ENCODE measurements at places on chromosomes 13 and 19.

DNA sequence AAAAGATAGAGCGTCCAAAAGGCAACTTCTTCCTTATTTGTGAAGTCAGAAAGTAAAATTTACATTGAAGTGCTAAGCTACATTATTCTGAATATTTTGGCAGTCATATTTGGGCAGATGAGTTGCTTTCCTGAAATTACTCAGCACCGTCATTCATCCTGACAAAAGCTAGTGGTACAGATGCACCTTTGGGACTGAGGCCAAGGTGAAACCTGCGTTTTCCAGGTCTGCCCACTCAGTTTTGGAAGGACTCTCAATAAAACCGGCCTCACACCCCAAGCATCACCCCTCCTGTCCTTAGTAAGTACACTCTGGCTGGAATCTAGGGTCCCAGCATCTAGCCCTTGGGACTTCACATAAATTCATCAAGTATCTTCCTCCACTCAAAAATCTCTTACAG lies 187.5 kb downstream of the TM9SF2 start:
- no peaks in the 10 kb centered on the region for H3K27me3 ChIP-seq
- no peaks in the 10 kb centered on the region for H3K4me1 ChIP-seq
- H3K4me3 ChIP-seq, result no peak overlapping the region
- H3K27ac ChIP-seq, result no peak overlapping the region
- no peaks in the 10 kb centered on the region for H3K36me3 ChIP-seq
- no peak for ATAC-seq

DNA sequence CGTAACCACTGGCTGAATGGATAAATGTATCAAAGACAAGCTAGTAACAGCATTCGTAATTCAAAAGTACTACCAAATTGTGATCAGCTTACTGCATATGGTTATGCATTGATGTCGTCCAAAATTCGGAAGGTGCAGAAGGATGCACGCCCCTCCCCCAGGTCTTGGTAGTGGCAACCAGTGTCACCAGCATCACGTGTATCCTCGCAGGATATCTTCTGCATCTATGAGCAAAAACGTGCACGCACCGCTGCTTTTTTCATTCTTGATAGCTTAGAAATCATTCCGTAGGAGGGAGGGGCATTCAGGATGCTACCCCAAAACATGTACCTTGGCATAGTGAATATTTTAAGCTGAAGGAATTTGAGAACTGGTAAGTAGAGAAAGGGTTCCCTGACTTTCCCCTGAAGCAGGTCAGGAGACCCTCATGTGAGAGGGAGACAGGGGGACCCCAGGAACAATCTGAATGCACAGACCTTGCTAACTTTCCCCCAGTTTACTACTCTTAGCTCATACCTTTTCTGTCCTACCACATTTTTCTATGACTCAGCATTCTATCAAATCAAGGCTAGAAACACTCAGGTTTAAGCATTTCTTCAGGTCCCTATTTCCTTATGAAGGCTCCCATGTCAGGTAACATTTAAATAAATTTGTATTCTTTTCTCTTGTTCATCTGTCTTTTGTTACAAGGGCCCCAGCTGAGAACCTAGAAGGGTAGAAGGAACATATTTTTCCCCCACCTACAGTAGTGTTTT lies 61.2 kb upstream of the TM9SF2 start:
- H3K27ac ChIP-seq, result no peak overlapping the region
- peaks cover 30% of the 10 kb centered on the region for H3K27me3 ChIP-seq
- H3K4me3 ChIP-seq, result no peak overlapping the region
- ATAC-seq, result no peak

GRCh38 chr13:44869167-44869566 lies 120.1 kb downstream of the NUFIP1 start:
- H3K36me3 ChIP-seq, result no peaks in the 10 kb centered on the region
- H3K27ac ChIP-seq, result peak overlapping the region; percentile 68
- no peaks in the 10 kb centered on the region for H3K27me3 ChIP-seq
- peaks cover 37% of the 10 kb centered on the region for H3K4me1 ChIP-seq
- no peak overlapping the region for H3K4me3 ChIP-seq

- no peak for ATAC-seq
- no peaks in the 10 kb centered on the region for H3K27me3 ChIP-seq
- H3K27ac ChIP-seq, result peak overlapping the region; percentile 78
- peaks cover 82% of the 10 kb centered on the region for H3K4me1 ChIP-seq
- H3K36me3 ChIP-seq, result no peaks in the 10 kb centered on the region
Observed at GRCh38 chr13:33128134-33128533, 111.9 kb downstream of the KL start.

GRCh38 chr13:30121244-30121643 lies 186.1 kb downstream of the KATNAL1 start:
- ATAC-seq, result no peak
- no peak overlapping the region for H3K4me3 ChIP-seq
- no peaks in the 10 kb centered on the region for H3K27me3 ChIP-seq
- no peaks in the 10 kb centered on the region for H3K36me3 ChIP-seq
- no peak overlapping the region for H3K27ac ChIP-seq

- H3K4me3 ChIP-seq, result peak overlapping the region; percentile 64
- ATAC-seq, result peak; percentile 99
- peaks cover 24% of the 10 kb centered on the region for H3K36me3 ChIP-seq
Observed at GRCh38 chr19:36973021-36973843, 57.1 kb downstream of the ZNF568 start.

GRCh38 chr13:21465710-21466160 lies 6.6 kb upstream of the ZDHHC20 start:
- no peak for ATAC-seq
- H3K27me3 ChIP-seq, result no peaks in the 10 kb centered on the region
- no peaks in the 10 kb centered on the region for H3K36me3 ChIP-seq

- H3K4me3 ChIP-seq, result no peak overlapping the region
- no peaks in the 10 kb centered on the region for H3K4me1 ChIP-seq
- H3K27ac ChIP-seq, result no peak overlapping the region
- no peak for ATAC-seq
- no peaks in the 10 kb centered on the region for H3K27me3 ChIP-seq
Observed at GRCh38 chr13:85974608-85975366, 175.6 kb upstream of the SLITRK6 start.

DNA sequence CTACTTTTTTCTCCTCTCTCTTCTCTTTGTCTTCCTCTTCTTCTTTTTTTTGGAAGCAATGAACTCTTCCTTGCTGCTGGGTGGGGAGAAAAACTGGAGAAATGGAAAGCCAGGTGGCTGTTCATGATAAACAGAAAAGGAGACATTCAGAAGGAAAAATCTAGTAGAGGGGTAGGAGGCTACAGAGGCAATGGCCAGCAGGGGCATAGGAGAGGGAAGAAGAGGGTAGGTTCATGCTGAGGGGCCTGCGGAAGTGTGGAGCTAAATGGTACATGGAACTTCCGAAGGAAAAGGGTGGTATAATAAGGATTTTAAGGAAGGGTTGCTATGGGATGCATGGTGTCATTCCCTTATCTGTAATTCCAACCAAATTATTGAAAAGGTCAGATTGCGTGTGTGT lies 17.5 kb upstream of the HS6ST3 start:
- H3K4me3 ChIP-seq, result no peak overlapping the region
- no peak overlapping the region for H3K27ac ChIP-seq
- no peaks in the 10 kb centered on the region for H3K27me3 ChIP-seq
- no peaks in the 10 kb centered on the region for H3K4me1 ChIP-seq

DNA sequence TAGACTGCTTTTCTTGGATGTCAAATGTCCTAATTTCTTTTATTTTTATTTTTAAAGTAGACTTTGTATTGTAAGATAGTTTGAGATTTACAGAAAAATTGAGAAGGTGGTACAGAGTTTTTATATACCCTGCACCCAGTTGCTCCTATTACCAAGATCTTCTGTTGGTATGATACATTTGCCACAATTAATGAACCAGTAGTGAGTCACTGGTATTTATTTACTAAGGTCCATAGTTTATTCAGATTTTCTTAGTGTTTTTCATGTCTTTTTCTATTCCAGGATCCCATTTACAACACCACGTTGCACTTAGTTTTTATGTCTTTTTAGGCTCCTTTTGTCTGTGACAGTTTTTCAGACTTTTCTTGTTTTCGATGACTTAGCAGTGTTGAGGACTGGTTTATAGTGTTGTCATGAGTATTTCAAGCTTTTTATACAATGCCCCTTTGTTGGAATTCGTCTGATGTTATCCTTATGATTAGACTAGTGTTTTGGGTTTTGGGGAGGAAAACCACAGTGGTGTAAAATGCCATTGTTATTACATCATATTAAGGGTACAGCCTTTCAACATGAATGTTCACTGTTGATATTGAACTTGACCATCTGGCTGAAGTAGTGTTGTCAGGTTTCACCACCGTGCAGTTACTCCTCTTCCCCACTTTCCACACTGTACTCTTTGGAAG lies 35.9 kb downstream of the COG3 start:
- no peaks in the 10 kb centered on the region for H3K4me1 ChIP-seq
- H3K27me3 ChIP-seq, result no peaks in the 10 kb centered on the region
- H3K36me3 ChIP-seq, result no peaks in the 10 kb centered on the region
- ATAC-seq, result no peak

GRCh38 chr19:55269299-55269698 lies 10.5 kb upstream of the PPP6R1 start:
- no peaks in the 10 kb centered on the region for H3K27me3 ChIP-seq
- no peak overlapping the region for H3K27ac ChIP-seq
- ATAC-seq, result no peak
- no peaks in the 10 kb centered on the region for H3K4me1 ChIP-seq
- H3K36me3 ChIP-seq, result no peaks in the 10 kb centered on the region
- no peak overlapping the region for H3K4me3 ChIP-seq

DNA sequence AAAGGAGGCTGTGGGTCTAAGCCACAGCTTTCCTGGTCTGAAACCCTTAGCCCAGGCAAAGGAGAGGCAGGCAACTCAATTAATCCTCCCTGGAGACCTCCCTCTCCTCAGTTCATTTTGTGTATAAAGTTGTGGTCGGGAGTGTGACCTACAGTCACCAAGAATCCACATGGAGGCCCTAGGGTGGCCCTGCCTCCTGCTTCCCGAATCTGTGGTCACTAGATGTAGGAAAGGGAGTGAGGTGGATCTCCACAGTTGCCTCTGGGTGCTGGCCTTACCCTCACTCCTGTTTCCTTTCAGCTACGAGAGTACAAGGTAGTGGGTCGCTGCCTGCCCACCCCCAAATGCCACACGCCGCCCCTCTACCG lies 1.3 kb downstream of the RPL18A start:
- H3K27me3 ChIP-seq, result no peaks in the 10 kb centered on the region
- peaks cover 48% of the 10 kb centered on the region for H3K36me3 ChIP-seq
- peak overlapping the region; percentile 98 for H3K4me3 ChIP-seq
- H3K27ac ChIP-seq, result peak overlapping the region; percentile 86

- no peak for ATAC-seq
- H3K36me3 ChIP-seq, result no peaks in the 10 kb centered on the region
- no peak overlapping the region for H3K27ac ChIP-seq
- no peaks in the 10 kb centered on the region for H3K27me3 ChIP-seq
- no peak overlapping the region for H3K4me3 ChIP-seq
Observed at GRCh38 chr19:2533686-2534422, 57.9 kb downstream of the GADD45B start.

DNA sequence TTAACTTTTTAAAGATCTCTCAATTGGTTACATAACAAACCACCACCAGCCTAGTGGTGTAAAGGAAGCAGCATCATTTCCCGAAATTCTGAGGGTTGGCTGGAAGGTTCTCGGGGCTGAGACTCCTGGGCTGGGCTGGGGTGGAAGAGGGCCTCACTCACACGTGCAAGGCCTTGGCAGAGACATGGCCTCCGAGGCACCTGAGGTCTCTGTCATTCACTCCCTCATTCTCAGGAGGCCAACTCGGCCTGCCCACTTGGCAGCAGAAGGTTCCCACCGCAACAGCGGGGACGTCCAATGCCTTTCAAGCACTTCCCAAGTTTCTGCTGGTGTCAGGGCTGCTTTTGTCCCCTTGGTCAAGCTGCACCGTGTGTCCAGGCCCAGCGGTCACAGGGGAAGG lies 18.6 kb upstream of the RASA3 start:
- H3K27ac ChIP-seq, result no peak overlapping the region
- H3K36me3 ChIP-seq, result no peaks in the 10 kb centered on the region
- no peak for ATAC-seq
- H3K4me3 ChIP-seq, result no peak overlapping the region

DNA sequence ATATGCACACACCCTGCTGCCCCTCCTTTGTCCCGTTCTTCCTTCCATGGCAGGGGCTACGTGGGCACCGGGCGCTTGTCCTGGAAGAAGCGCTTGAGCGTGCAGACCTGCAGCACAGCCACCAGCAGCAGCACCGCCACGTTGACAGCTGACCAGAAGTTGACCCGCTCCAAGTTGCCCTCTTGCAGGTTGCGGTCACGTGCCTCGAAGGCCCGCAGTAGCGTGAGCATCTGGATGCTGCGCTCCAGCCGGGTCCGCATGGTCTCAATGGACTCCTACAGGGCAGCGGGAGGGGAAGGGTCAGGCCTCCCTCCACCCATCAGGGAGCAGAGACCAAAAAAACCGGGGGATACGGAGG lies 3.1 kb downstream of the TMED1 start:
- no peak for ATAC-seq
- peaks cover 58% of the 10 kb centered on the region for H3K36me3 ChIP-seq
- H3K4me1 ChIP-seq, result no peaks in the 10 kb centered on the region
- H3K4me3 ChIP-seq, result no peak overlapping the region

- no peak for ATAC-seq
- no peak overlapping the region for H3K27ac ChIP-seq
- H3K36me3 ChIP-seq, result no peaks in the 10 kb centered on the region
- H3K27me3 ChIP-seq, result no peaks in the 10 kb centered on the region
- no peak overlapping the region for H3K4me3 ChIP-seq
- no peaks in the 10 kb centered on the region for H3K4me1 ChIP-seq
Observed at GRCh38 chr13:32548837-32549236, 10.2 kb upstream of the N4BP2L2 start.

- no peak overlapping the region for H3K27ac ChIP-seq
- no peaks in the 10 kb centered on the region for H3K36me3 ChIP-seq
- H3K4me1 ChIP-seq, result no peaks in the 10 kb centered on the region
- ATAC-seq, result no peak
- no peak overlapping the region for H3K4me3 ChIP-seq
Observed at GRCh38 chr13:94053986-94054593, 425.4 kb downstream of the DCT start.

DNA sequence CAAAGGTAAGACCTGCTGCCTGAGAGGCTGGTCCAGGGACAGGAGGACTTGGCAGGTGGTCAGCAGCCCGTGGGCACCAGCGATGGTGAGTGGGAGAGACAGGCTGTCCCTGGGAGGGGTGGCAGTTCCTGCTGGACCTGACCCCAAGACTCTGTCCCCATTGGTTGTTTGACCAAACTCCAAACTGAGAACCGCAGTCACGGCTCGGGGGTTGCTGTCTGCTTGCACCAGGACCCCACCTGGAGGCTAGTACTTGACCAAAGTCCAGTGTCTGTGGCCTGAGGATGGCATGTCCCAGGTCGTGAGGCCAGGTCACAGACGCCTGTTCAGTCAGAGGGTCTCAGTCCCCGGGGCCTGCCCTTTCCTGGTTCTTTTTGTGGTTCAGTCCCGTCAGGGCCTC lies 9.9 kb upstream of the ZNF14 start:
- no peaks in the 10 kb centered on the region for H3K36me3 ChIP-seq
- no peak overlapping the region for H3K27ac ChIP-seq
- peaks cover 20% of the 10 kb centered on the region for H3K27me3 ChIP-seq
- no peaks in the 10 kb centered on the region for H3K4me1 ChIP-seq
